Cortex of kidney (tissue), 1 donor: ENCODE measurements at places on chromosomes 7 and 10.

GRCh38 chr10:118793545-118793944 lies 38.8 kb upstream of the CACUL1 start:
- DNase-seq = no peak

- no peak for DNase-seq
Observed at GRCh38 chr10:76150139-76150875, 718.9 kb downstream of the LRMDA start.

GRCh38 chr7:53397911-53398310 lies 362.5 kb downstream of the POM121L12 start:
- DNase-seq = no peak

DNA sequence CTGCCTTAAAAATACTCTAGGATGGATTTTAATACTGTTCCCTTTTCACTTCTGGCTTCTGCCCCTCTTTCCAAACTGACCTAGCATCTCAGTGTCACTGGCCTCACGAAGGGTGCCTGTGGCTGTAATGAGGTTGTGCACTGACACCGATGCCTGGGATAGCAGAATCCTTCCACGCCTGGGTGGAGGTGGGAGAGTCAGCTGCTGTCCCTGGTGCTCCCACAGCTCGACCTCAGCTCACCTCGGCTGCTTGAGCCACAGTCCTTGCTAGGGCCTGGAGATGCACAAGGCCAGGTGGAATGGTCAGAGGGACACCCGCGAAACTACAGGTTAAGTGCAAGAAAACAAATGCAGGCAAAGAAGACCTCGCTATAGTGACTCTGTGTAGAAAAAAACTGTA lies 123.4 kb upstream of the ACBD5 start:
- no peak for DNase-seq

- no peak for DNase-seq
Observed at GRCh38 chr10:79424221-79425073, 21.0 kb downstream of the ZCCHC24 start.

GRCh38 chr7:129952086-129952652 lies 591 bp downstream of the UBE2H start:
- DNase-seq = no peak

- DNase-seq = no peak
Observed at GRCh38 chr7:137772748-137773147, 74.0 kb downstream of the DGKI start.

- no peak for DNase-seq
Observed at GRCh38 chr7:24965831-24966708, 13.9 kb downstream of the OSBPL3 start.

DNA sequence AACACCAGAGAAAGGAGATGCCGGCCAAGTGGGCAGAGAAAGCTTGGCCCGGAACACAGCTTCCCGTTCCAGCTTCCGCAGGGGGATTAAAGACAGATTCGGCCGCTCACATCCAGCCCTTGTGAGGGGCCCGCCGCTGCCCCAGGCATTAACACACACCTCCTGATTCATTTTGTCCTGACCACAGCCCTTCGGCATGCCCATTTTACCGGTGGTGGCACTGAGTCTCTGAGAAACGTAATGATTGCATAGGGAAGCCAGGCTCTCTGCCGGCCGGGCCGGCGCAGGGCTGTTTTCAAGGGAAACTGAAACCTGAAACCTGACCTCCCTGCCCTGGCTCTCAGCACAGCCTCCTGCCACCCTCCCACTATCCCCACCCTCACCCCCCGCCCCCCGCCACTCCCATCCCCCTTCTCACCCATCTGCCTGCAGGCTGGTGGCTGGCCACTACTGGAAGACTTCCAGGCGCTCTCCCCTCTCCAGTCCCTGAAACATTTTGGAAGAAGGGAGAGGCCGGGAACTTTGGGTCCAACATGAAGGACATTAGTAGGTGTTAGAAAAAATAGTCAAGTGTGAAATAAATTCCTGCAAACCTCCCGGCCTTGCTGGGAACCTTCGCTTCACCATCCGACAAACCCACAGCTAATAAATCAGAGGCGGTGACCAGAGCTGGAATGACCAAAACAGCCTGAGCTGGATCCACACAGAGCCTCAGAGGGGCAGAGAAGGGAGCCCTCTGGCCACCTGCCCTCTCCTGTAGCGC lies 83.5 kb upstream of the CUX1 start:
- DNase-seq = no peak

- no peak for DNase-seq
Observed at GRCh38 chr7:85887133-85887532, 700.3 kb upstream of the SEMA3D start.

DNA sequence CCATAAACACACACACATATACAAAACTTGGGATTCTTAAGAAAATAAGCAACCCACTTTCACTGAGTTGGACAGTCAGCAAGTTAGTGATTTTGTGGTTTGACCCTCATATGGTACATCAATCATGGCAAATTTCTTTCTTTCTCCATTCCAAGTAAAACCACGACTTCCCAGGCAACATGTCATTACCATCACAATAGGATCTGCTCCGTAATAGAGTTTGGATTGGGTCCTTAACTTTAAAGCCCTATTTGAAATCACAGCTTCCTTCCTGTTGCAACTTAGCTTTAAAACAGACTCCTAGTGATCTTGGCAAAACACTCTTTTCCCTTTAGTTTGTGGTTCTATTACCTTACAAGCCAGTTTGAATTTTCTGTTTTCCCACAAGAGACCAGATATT lies 483.6 kb downstream of the INHBA start:
- no peak for DNase-seq

DNA sequence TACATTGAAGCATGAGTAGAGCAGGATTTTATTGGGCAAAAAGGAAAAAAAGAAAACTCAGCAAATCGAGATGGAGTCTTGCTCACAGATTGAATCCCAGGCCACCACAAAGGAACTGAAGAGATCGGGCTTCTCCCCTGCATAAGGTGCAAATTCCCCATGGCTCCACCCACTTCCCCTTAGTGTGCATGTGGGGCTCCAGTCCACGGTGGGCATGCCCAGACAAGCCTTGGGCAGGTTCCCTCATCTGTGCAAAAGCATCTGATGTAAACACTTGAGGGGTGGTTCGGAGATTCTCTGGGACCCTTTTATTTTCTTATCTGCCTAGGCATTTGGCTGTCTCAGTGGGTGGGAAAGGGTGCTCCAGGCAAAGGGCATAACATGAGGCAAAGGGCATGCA lies 150.7 kb downstream of the CFTR start:
- DNase-seq = no peak

GRCh38 chr7:78161781-78162180 lies 363.2 kb downstream of the PHTF2 start:
- no peak for DNase-seq

- DNase-seq = no peak
Observed at GRCh38 chr7:108634535-108634934, 64.9 kb downstream of the DNAJB9 start.

DNA sequence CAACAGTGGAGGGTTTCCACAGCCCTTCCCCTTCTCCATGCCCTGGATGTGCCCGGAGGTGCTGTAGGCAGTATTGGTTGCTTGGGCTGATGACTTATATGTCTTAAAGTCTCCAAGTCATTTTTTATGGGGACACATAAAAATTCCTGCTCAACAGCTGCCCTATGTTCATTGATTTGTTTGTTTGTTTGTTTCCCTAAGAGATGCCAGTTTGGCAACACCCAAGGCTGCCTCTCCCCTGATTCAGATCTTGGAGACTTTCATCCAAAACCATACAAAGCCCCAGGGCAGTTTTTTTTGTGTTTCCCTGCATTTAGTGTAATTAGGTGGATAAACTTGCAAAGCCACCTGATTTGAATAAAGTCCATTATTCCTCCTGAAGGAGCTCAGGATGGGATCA lies 115.3 kb downstream of the PLPP4 start:
- DNase-seq = no peak

GRCh38 chr7:24706211-24707170 lies 50.8 kb downstream of the GSDME start:
- no peak for DNase-seq

- DNase-seq = no peak
Observed at GRCh38 chr7:94274828-94275227, 119.9 kb upstream of the COL1A2 start.

DNA sequence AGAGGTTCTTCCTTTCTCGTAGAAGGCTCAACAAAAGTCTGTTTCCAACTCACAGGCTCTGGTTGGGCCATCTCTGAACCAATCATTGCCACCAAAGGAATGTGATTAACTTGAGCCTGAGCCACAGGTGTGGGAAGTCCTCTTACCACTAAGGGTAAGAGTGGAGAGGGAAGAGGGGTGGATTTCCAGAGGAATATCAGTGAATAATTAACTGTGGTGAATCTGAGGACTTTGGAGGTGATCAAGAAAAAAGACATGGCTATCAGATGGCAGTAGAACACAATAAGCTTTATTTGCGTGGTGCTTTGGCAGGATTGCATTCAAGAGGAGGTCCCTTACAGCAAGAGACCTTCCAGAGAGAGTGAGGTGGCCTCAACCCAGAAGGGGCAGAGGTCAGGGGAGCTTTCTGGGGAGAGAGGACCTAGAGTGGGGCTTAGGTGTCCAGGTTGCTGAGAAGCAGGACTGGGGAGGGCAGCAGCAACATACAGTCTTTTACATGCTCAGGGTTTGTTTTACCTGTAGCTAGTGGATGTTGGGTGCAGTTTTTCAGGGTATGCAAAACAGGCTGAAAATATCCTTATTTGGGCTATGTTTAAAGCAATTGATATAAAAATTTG lies 61.4 kb downstream of the BBS9 start:
- DNase-seq = no peak

- no peak for DNase-seq
Observed at GRCh38 chr10:32046151-32046550, 10.1 kb downstream of the KIF5B start.

DNA sequence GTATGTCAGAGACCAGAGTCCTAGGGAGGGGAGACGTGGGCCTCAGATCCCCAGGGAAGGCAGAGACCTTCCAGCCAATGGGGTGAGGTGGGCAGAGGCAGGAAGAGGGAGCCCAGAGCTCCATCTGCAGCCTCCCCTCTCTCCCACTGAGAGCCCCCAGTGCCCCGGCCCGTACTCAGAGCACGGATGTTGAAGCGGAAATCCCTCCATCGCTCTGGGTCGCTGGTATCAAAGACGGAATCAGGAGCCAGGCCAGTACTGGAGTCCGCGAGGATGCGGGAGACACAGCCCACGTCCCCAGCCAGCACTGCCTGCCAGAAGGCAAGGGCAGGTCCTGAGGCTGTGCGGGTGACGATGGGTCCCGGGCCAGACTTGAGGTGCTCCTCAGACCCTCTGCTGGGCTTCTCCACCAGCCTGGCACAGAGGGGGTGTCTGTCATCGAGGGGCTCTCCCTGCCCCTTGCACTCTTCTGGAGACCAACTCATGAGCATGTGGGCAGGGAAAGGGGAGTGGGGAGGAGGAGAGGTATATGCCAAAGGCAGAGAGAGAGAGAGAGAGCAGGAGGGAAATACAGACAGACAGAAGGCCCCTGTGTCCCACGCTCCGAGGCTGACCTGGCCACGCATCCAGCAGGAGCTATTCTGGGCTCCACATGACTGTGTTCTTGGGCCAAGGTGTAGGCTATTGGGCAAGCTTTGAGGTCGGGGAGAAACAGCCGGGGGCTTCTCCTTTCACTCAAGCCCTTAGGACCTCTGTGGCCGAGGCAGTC lies at the start of gene ASB10:
ASB10 (minus strand) TSS at position 611 of the 769 bp plus-strand sequence; CDS start at position 491, 120 bp downstream.
- no peak for DNase-seq

- no peak for DNase-seq
Observed at GRCh38 chr7:17640730-17641377, 299.4 kb downstream of the SNX13 start.

DNA sequence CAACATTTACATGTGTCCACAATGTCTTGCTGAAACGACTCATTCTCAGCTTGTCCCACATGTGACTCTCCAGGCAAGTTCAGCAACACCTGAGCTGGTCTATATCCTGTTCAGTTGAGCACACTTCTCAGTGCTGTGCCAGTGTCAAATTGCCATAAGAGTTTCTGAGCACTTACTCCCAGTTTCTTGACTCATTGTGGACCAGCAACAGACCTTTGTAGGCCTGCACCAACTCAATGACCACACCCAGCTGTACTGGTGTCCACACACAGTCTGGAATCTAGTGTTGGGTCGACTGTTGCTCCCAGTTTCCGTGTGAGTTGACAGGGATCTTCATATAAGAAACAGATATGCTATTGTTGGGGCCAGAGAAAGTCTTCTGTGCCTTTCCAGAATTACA lies 88.0 kb downstream of the PTPN20 start:
- no peak for DNase-seq

DNA sequence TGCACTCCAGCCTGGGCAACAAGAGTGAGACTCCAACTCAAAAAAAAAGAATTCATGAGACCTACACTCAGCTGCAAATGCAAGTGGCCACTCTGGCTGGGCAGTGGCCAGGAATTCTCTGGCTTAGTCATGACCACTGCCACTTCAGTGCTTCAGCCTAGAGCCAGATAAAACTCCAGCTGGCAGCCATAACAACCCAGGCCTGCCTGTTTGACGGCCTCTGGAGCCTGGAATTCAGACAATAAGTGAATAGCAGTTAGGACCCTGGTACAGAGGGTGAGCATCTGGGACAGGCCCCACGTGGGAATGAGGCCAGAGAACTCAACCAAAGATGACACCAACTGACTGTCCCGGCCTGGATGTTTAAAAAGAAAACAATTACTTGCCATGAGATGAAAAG lies 18.9 kb downstream of the RCC1L start:
- DNase-seq = no peak

DNA sequence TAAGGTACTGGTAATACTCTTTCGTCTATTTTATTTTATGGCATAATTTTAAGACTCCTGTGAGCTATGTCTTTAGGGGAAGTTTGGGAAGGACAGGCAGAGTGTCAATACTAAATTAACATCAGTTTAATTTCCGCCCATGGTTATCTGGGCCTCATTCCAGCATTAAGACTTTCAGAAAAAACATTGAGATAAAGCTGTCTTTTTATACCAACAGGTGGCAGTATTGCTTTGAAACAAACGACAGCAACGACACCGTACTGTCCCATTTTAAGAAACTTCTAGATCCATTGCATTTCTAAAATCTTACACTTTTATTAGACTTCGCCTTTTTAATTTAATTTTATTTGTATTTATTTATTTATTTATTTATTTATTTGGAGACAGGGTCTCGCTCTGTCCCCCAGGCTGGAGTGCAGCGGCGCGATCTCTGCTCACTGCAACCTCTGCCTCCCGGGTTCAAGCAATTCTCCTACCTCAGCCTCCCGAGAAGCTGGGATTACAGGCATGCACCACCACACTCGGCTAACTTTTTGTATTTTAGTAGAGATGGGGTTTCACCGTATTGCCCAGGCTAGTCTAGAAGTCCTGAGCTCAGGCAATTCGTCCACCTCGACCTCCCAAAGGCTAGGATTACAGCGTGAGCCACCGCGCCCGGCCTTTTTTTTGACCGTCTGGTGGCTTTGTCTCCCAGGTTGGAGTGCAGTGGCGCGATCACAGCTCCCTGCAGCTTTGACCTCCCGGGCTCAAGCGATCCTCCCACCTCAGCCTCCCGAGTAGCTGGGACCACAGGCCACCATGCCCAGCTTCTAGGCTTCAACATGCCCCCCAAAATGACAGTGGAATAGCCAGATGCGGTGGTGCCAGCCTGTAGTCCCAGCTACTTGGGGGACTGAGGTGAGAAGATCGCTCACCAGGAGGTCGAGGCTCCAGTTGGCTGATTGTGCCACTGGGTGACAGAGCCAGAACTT lies 78.7 kb upstream of the C1GALT1 start:
- DNase-seq = no peak
